CD8-positive, alpha-beta memory T cell (primary cell): ENCODE measurements at places on chromosomes 6 and 20.

- peaks cover 35% of the 10 kb centered on the region for H3K27me3 ChIP-seq
- DNase-seq: no peak
- H3K4me1 ChIP-seq: peaks cover 9% of the 10 kb centered on the region
- no peak overlapping the region for H3K4me3 ChIP-seq
- H3K27ac ChIP-seq: no peak overlapping the region
- H3K36me3 ChIP-seq: no peaks in the 10 kb centered on the region
Measured at GRCh38 chr6:27593861-27594260, 121.0 kb upstream of the ZNF184 start.

GRCh38 chr6:44664716-44665115 is 277.2 kb downstream of the CDC5L start:
- H3K27me3 ChIP-seq: no peaks in the 10 kb centered on the region
- no peaks in the 10 kb centered on the region for H3K4me1 ChIP-seq
- no peaks in the 10 kb centered on the region for H3K36me3 ChIP-seq
- no peak for DNase-seq

DNA sequence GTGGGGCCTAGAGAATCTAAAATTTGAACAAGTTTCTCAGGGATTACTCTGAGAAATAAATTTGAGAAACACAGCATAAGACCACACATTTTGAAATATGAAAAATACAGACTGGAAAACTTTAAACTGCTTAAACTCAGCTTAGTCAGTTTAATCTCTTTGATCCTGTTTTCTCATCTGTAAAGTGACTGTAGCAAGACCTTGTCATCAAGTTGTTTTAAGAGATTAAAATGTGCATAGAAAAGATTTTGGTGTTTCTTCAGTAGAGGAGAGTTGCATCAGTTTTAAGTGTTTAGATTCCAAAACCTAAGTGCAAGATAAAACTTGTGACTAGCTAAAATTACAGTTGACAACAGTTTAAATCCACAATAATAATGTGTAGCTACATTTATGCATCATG is 8.1 kb upstream of the BCKDHB start:
- H3K27ac ChIP-seq: no peak overlapping the region
- no peak overlapping the region for H3K4me3 ChIP-seq
- no peaks in the 10 kb centered on the region for H3K27me3 ChIP-seq
- no peak for DNase-seq
- no peaks in the 10 kb centered on the region for H3K4me1 ChIP-seq
- H3K36me3 ChIP-seq: no peaks in the 10 kb centered on the region

DNA sequence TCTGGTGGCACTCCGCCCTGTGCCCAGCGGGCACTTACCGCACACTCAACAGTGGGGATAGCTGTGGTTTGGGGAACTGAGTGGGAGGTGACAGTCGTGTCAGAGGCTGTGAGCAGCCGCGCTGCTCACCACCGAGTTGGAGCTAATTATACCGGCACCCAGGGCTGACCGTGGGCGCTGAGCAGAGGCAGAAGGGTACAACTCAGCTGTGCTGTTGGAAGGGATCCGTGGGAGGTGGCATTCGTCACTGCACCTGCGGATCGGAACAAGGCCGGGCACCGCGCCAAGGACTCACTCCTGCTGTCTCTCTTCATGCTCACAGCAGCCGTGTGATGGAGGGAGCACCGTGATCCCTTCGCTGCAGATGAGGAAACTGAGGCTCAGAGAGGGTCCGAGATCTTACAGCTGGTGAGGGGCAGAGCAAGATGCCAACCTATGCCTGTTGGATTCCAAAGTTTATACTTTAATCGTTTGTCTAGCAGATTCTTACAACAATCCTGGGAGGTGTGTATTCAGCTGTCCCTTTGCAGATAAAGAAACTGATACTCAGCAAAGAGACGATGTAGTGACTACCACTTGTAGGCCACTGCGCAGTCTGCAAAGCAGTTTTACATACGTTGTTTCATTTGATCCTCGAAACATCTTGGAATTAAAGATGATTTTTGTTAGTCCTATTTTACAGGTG is 713 bp upstream of the ELMO2 start:
- H3K4me3 ChIP-seq: peak overlapping the region; percentile 91
- no peaks in the 10 kb centered on the region for H3K27me3 ChIP-seq
- peaks cover 39% of the 10 kb centered on the region for H3K4me1 ChIP-seq
- H3K36me3 ChIP-seq: no peaks in the 10 kb centered on the region
- H3K27ac ChIP-seq: peak overlapping the region; percentile 88

- H3K36me3 ChIP-seq: no peaks in the 10 kb centered on the region
- H3K4me1 ChIP-seq: peaks cover 3% of the 10 kb centered on the region
Measured at GRCh38 chr6:165844801-165845364, 181.8 kb upstream of the PDE10A start.

GRCh38 chr20:53157443-53158408 is 185.6 kb downstream of the TSHZ2 start:
- DNase-seq: no peak
- H3K36me3 ChIP-seq: no peaks in the 10 kb centered on the region
- no peaks in the 10 kb centered on the region for H3K27me3 ChIP-seq
- no peak overlapping the region for H3K4me3 ChIP-seq
- no peaks in the 10 kb centered on the region for H3K4me1 ChIP-seq
- H3K27ac ChIP-seq: no peak overlapping the region

GRCh38 chr6:31401403-31401802 is 2.0 kb upstream of the MICA start:
- H3K4me3 ChIP-seq: peak overlapping the region; percentile 94
- peak overlapping the region; percentile 87 for H3K27ac ChIP-seq
- H3K36me3 ChIP-seq: no peaks in the 10 kb centered on the region
- peaks cover 45% of the 10 kb centered on the region for H3K4me1 ChIP-seq
- H3K27me3 ChIP-seq: no peaks in the 10 kb centered on the region
- no peak for DNase-seq

- no peak overlapping the region for H3K27ac ChIP-seq
- H3K36me3 ChIP-seq: peaks cover 35% of the 10 kb centered on the region
- DNase-seq: no peak
- no peak overlapping the region for H3K4me3 ChIP-seq
Measured at GRCh38 chr6:3013486-3013885, 13.8 kb downstream of the NQO2 start.

- H3K27me3 ChIP-seq: no peaks in the 10 kb centered on the region
- no peak overlapping the region for H3K27ac ChIP-seq
- DNase-seq: no peak
- no peak overlapping the region for H3K4me3 ChIP-seq
- H3K4me1 ChIP-seq: no peaks in the 10 kb centered on the region
Measured at GRCh38 chr6:84685983-84686584, 78.3 kb downstream of the TBX18 start.

DNA sequence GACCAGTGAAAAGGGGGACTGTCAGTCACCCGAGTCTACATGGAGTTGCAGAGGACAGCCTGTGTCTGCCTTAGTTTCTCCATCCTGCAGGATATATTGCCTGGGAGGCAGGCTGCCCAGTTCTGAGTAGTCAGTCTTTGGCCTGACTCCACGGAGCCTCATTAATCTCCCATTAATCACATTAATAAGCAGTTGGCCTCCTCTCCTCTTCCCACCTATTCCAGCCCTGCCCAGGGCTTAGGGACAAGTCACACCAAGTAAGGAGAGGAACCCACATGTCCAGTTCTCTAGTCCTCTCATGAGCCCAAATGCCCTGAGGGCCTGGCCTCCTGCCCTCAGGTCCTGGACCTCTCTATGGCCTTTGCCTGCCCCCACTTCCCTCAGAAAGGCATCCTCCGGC is 1.3 kb upstream of the MUCL3 start:
- H3K27ac ChIP-seq: no peak overlapping the region
- H3K4me3 ChIP-seq: no peak overlapping the region
- H3K4me1 ChIP-seq: no peaks in the 10 kb centered on the region
- no peaks in the 10 kb centered on the region for H3K36me3 ChIP-seq
- peaks cover 22% of the 10 kb centered on the region for H3K27me3 ChIP-seq

GRCh38 chr6:85240787-85241385 is 209.0 kb upstream of the NT5E start:
- H3K4me3 ChIP-seq: no peak overlapping the region
- no peaks in the 10 kb centered on the region for H3K27me3 ChIP-seq
- no peaks in the 10 kb centered on the region for H3K36me3 ChIP-seq
- no peak for DNase-seq
- H3K4me1 ChIP-seq: no peaks in the 10 kb centered on the region

DNA sequence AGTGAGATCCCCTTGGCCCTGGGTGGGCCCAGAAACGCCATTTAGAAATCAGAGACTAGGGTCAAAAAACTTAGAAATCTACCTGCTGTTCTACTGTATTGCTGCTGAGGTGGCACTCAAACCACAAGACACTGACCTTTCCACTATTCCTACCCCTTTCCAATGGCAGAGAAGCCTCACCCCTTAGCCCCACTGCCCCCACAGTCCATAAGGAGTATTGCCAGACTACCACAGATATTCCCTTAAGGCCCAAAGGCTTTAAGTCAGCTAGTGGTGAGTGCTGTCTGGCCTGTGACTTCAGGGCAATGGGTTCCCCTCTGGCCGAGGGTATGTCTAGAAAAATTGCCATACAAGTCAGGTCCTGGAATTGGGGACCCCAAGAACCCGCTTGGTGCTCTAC is 656.1 kb downstream of the COL12A1 start:
- H3K36me3 ChIP-seq: no peaks in the 10 kb centered on the region
- no peaks in the 10 kb centered on the region for H3K4me1 ChIP-seq
- no peak overlapping the region for H3K27ac ChIP-seq
- no peak for DNase-seq
- no peaks in the 10 kb centered on the region for H3K27me3 ChIP-seq

DNA sequence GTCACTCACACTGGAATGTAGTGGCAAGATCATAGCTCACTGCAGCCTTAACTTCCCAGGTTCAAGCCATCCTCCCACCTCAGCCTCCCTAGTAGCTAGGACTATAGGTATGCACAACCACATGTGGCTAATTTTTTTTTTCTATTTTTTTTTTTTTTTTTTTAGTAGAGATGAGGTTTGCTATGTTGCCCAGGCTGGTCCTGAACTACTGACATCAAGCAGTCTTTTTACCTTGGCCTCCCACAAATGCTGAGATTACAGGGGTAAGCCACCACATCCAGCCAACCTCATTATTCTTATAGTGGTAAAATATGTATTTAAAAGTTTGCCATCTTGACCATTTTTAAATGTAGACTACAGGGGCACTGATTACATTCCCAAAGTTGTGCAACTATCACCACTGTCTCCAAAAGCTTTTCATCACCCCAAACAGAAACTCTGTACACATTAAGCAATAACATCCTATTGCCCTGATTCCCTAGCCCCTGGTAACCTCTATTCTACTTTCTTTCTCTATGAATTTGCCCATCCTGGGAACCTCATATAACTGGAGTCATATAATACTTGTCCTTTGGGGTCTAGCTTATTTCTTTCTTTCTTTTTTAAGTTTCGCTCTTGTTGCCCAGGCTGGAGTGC is 268.0 kb upstream of the JARID2 start:
- no peaks in the 10 kb centered on the region for H3K4me1 ChIP-seq
- H3K27me3 ChIP-seq: no peaks in the 10 kb centered on the region
- H3K4me3 ChIP-seq: no peak overlapping the region
- no peak for DNase-seq
- no peaks in the 10 kb centered on the region for H3K36me3 ChIP-seq

DNA sequence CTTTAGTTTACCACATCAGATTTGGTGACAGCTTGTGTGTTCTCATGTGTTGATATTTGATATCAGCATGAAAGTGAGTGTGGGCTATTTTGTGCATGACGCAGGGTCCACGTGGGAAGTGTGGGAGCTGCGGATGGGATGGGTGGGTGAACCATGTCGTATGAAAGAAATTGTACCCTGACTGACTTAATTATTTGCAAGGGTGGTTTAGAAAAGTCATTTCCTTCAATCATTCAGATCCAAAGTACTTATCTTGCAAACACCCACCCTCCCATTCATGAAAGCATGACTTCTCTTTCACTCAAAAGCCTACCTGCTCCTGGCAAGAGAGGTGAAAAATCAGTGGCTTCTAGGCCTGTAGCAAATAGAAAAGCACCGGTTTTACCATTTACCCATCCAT is 91.8 kb upstream of the BACH2 start:
- no peaks in the 10 kb centered on the region for H3K36me3 ChIP-seq
- peaks cover 9% of the 10 kb centered on the region for H3K4me1 ChIP-seq
- no peak overlapping the region for H3K27ac ChIP-seq
- no peaks in the 10 kb centered on the region for H3K27me3 ChIP-seq

DNA sequence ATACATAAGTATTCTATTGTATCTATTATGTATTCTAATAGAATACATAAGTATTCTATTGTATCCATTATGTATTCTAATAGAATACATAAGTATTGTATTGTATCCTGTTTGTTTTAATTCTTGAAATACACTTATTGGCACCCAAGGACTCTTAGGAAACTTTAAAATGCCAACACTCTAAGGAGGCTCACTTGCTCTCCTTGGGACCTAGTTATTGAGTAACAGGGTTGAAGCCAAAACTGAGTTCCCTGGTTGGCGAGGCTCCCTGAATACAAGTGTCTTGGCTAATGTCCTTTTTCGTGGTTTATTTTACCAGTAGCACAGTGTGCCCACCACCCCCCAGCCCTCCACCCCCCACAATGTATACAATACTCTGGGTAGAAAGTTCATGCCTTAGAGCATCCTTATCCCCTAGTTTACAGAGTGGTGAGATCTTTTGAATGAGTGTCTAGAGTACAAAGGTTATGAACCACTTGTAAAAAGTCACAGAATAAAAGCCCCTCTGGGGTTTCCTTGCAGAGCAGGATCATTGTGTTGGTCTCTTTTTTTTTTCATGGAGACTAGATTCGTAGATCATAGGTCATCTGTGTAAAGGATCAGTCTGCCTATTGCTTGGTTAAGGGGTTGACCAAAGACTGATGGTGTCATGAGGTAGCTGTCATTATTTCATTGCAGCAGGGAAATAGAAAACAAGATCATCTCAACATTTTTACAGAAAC is 32.5 kb upstream of the PRDM1 start:
- peaks cover 21% of the 10 kb centered on the region for H3K4me1 ChIP-seq
- DNase-seq: no peak
- H3K27ac ChIP-seq: no peak overlapping the region
- H3K27me3 ChIP-seq: no peaks in the 10 kb centered on the region

- no peak overlapping the region for H3K4me3 ChIP-seq
- H3K27ac ChIP-seq: no peak overlapping the region
- DNase-seq: no peak
- no peaks in the 10 kb centered on the region for H3K27me3 ChIP-seq
Measured at GRCh38 chr6:104123227-104123626, 736.5 kb downstream of the HACE1 start.

DNA sequence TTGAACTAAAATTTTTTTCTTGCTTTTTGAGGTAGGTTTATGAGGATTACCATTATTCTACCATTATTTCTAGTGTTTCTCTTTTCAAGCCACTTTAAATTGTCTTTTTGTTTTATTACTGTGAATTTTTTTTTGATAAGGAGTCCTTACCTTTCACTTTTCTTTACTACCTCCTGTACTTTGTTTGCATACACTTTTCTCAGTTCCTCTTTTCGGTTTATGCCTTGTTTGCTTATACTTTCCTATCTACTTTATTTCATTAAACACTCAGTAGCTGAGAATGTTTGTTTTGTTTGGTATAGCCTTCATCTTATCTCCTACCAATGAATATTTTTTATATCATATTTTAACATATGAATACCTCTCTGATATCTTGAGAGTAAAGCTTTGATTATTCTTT is 147.9 kb downstream of the TFAP2B start:
- no peak overlapping the region for H3K27ac ChIP-seq
- no peaks in the 10 kb centered on the region for H3K27me3 ChIP-seq
- H3K4me1 ChIP-seq: no peaks in the 10 kb centered on the region
- H3K4me3 ChIP-seq: no peak overlapping the region
- no peaks in the 10 kb centered on the region for H3K36me3 ChIP-seq
- DNase-seq: no peak

- no peak overlapping the region for H3K27ac ChIP-seq
- no peak overlapping the region for H3K4me3 ChIP-seq
- H3K4me1 ChIP-seq: peaks cover 8% of the 10 kb centered on the region
- DNase-seq: no peak
- no peaks in the 10 kb centered on the region for H3K36me3 ChIP-seq
- H3K27me3 ChIP-seq: no peaks in the 10 kb centered on the region
Measured at GRCh38 chr6:129500958-129501739, 208.8 kb downstream of the ARHGAP18 start.
